ENCODE measurements at places on chromosomes 7 and 10. TPM values are rescaled to one million over a fixed set of nuclear protein-coding genes. Genes with fewer than 3 reads are reported as not detected.

- no peak for DNase-seq
These were observed 41.9 kb downstream of the SPAM1 start for GRCh38 chr7:123966936-123967335.

DNA sequence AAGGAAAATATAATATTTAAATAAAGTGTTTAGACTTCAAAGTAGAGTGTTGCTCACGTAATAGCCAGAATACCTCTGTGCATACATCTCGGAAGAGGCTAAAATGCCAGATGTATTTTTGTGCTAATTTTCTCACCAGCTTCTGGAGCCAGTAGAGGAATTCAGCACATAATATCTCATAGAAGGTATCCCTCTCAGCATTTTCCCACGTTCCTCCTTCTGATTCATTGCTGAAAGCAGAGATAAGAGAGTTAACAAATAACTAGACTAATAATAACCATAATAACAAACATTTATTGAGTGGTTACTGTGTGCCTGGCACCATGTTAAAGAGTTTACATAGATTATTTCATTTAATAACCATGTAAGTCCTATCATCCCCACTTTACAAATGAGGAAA is 123.6 kb downstream of the VTI1A start:
- no peak for DNase-seq

- no peak for DNase-seq
These were observed 420.4 kb upstream of the SEMA3A start for GRCh38 chr7:84614821-84615501.

GRCh38 chr10:116752969-116753665 is 10.8 kb upstream of the HSPA12A start:
- DNase-seq, result no peak

DNA sequence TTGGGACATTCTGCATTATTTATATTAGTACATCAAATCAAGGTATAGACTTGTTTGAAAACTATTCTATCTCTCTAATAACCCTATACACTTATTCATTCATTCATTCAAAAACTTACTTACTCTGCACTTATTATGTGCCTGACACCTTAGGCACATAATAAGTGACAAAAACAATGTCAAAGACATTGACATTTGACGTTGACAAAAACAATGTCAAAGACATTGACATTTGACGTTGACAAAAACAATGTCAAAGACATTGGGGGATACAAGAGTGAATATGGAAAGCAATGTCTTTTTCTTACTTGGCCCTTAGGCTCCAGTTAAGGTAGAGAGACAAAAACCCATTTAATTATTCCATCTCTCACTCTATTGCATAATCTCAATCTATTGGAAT is 116.0 kb downstream of the CNTNAP2 start:
- DNase-seq, result no peak

GRCh38 chr7:100516135-100516812 is 22.7 kb upstream of the AGFG2 start:
- DNase-seq, result no peak

DNA sequence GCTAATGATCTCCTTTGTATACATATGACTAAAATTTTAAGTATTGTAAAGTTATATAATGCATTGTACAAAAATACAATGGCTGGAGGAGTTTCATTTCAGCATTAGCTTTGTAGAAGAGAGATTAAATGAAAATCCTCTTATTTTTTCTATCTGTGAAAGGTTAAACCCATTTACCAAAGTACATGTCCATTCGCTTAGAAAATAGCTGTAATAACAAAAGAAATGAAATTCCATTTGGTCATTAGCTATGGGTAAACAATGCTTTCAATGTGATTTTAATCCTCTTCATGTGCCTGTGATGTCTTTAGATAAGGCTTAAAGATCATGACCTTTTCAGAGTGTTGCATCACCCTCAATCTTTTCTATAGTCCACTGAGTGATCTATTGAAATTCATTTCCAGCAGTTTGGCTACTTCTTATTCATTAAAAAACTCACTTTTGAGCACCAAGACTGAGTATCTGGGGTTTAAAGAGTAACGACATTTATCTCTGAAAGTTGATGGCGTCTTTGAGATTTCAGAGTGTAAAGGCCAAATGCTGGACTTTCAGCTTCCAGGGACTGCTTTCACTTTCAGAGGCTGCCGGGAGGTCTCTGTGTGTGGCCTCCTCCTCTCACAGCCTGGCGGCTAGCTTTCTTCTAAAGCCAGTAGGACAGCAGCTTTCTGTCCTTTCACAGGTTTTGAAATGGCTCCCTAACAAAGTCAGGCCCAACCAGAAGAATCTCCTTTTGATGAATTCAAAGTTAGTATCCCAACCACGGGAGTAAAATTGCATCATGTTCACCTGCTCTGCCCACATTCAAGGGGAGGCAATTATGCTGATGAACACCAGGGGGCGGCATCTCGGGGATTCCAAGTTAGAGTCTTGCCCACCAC is 701.4 kb upstream of the COBL start:
- no peak for DNase-seq

DNA sequence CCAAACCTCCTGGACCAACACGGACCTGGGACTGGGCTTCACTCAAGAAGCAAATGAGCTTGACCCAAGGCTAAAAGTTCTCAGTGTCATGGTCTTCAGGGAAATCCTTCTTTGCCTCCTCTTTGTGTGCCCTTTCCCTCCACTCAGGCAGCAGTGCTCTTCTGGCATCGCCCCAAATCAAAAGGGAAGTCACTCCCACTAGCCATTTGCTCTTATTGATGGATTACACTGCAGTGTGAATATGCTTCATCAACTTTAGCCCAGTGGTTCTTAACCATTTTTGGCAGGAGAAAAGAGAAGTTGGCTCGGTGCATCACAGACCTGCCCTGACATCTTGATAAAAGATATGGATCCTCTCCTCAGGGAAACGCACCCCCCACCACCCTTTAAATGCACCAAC is 19.2 kb upstream of the IKZF1 start:
- DNase-seq, result no peak

Gene SVOPL
- polyA plus RNA-seq, result 2.9 TPM
